AG20443 (cell line): ENCODE measurements at places on chromosomes 4 and X.

DNA sequence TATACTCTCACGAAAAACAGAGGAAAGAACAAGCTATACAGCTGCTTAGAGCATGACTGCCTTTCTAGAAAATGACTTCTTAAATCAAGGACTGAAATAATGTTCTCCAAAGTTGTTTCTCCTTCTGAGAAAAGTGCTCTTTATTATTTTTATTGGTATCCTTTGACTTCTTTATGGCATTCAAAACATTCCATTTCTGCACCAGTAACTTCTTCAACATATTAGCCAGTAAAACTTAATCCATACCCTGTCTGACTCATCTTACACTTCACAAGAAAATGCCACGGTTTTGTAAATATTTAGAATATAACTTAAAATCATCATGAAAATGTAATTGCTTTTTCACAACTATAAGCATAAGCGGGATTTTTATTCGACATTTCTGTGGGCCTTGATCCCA, 180.4 kb downstream of the NR3C2 start:
- no peak for DNase-seq

DNA sequence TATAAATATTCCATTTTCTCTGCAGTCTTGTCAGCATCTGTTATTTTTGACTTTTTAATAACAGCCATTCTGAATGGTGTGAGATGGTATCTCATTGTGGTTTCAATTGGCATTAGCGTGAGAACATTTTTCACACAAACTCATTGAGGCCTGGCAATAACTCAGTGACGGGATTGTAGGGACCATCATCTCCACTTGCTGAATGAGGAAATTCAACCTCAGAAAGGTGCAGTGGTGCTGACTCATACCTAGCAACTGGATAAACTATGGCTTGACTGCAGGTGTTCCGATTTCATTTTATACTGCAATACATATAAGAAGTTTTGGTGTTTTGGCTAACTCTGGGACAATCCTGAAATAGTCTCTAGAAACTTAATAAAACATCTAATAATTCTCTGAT, 88.3 kb upstream of the DDIT4L start:
- no peak for DNase-seq

DNA sequence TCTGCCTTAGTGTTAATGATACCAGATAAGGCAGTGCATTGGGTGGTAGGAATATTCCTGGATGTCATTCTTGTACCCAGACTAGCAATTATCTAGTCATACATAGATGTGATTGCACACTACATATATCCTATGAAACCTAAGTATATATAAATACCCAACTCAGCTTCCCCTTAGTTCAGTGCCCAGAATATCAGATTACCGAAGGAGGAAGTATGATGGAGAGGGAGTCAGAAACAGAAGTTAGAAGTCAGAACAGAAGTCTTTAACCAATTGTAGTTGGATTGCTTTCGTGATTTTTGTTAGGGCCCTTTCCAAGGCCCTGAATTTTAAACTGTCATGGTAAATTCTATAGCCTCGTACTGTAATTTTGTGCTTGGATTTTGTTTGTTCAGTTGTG, 42.9 kb downstream of the MOB1B start:
- DNase-seq: no peak

- no peak for DNase-seq
Observed at GRCh38 chrX:132118358-132118757, 9.5 kb downstream of the FRMD7 start.

- no peak for DNase-seq
Observed at GRCh38 chr4:163384926-163385325, 41.2 kb downstream of the NPY5R start.

GRCh38 chr4:25184056-25184455, 23.8 kb upstream of the SEPSECS start:
- no peak for DNase-seq

DNA sequence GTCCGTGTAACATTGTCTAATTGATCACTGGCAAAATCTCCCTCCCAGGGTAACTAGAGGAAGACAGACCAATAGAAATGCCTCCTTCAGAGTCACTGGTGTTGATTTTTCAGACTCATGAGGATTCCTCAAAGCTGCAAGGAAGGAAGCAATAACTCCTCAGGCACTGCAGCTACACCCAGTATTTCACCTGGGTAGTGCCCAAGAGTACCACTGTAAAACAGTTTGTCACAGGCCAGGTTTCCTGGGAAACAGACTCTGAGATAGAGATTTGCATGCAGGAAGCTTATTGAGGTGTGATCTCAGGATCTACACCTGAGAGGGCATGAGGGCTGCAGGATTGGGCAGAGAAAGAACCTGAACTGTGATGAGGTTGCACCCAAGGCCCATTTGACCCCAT, 240.7 kb upstream of the ATP6AP2 start:
- no peak for DNase-seq

GRCh38 chr4:34047363-34047762, 2197.0 kb downstream of the ARAP2 start:
- no peak for DNase-seq

DNA sequence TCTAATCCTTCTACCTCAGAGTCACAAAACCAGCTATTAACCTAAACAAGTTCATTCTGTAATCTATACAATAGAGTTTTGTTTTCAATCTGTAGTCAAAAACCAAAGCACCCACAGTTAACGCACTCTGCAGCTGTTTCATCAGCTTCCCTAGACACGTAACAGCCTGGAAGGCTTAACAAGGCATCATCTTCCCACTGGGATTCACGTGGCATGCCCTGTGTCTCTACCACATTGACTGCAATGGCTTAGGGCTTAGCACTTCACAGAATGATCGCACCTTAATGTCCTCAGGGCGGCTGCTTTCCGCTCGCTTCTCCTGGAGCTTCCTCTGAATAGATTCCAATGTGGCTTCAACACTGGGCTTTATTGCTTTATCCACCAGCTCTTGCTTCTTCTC, 49.7 kb upstream of the NAP1L5 start:
- DNase-seq: no peak

DNA sequence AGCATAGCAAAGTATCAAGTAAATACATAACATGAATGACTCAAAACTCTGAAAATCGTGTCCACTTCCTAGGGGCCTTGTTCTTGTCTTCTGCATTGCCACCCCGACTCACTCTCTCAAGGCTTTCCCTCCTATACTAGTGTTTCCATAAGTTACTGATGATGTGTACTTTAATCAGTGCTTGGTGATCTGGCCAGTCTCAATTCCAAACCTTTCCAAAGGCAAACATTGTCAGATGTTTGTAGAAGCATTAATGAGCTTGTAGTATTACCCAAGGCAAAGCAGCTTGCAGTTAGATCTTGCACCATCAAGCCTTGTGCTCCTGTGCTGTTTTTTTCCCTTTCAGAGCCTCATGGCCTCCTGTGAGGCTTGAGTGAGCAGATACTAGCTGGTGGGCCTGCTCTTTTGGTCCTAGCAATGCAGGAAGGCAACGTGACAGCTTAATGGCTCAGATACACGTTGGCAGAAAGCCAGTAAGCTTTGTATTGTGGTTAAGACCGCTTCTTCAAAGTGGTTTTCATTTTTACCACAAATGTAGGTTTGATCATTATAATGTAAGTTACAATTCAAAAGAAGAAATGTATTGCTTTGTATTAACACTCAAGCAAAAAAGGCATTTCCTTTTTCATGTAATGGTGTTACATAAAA, 51.8 kb downstream of the RBPJ start:
- DNase-seq: peak; percentile 17

DNA sequence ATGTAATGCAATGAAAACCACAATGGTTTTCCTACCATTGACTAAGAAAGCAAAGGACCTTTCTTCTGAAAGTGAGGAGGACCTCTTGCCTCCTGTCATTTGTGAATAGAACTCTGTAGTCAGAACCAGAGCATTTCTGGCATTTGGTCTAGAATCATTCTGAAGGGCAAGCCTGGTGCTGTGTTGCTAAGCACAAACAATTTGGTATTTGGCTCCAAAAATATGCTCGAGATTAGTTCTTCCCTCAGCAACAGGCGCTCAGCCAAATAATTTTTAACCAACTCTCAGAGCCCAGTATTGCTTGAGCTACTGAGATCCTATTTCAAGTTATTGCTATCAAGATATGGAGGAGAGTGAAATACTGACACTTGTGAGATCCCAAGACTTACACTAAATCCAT, 71.0 kb downstream of the SNCA start:
- DNase-seq: peak; percentile 44

- no peak for DNase-seq
Observed at GRCh38 chr4:84419201-84419600, 79.9 kb downstream of the NKX6-1 start.

- DNase-seq: peak; percentile 75
Observed at GRCh38 chrX:150767475-150768131, 74.4 kb downstream of the MTMR1 start.

DNA sequence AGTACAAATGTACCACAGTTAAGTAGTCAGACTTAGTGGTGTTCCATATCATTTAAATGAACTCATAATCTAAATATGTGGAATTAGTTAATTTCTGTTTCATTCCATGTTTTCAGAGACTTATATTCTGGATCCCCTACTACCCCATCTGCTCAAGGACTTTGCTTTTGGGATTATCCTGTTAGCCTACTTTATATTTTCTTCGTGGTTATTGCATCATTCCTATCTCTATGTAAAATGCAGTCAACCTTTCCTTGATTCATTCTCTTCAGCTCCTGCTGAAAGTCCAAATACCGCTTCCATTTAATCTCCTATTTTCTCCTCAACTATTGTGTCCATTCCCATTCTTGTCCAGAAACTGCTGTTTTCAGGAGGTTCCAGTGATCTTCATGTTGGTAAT, 25.1 kb downstream of the SLC30A9 start:
- DNase-seq: no peak

GRCh38 chr4:35216636-35217035, 1027.7 kb downstream of the ARAP2 start:
- no peak for DNase-seq

- no peak for DNase-seq
Observed at GRCh38 chr4:34845926-34846325, 1398.4 kb downstream of the ARAP2 start.

- peak; percentile 30 for DNase-seq
Observed at GRCh38 chrX:133921764-133922389, 63.5 kb downstream of the GPC3 start.

GRCh38 chrX:117038918-117039440, 576.2 kb upstream of the CT83 start:
- no peak for DNase-seq

GRCh38 chr4:133147286-133147821, 1.7 kb upstream of the PCDH10 start:
- DNase-seq: peak; percentile 8

DNA sequence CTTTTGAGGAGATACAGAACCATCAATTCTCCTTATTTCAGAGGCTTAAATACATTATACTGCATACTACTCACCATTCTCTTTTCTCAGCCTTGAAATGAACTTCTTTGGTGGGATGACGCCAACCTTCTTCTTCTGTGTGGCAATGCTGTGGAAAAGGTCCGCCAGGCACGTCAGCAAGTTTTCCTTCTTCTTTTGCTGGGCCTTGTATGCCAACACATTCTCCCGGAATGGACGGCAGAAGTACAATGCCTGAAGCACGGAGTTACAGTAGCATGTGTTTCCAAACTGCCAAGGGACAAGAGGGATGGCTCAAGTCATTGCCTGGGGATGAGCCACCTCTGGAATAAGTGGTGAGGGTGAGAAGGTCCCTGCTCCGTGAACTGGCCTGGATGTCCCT, 31.2 kb downstream of the USP46 start:
- peak; percentile 35 for DNase-seq

GRCh38 chrX:38409289-38409688, 56.9 kb downstream of the OTC start:
- no peak for DNase-seq

GRCh38 chr4:176302283-176303275, 17.2 kb upstream of the SPCS3 start:
- peak; percentile 64 for DNase-seq

GRCh38 chrX:9873952-9874351, 87.7 kb downstream of the SHROOM2 start:
- peak; percentile 39 for DNase-seq

DNA sequence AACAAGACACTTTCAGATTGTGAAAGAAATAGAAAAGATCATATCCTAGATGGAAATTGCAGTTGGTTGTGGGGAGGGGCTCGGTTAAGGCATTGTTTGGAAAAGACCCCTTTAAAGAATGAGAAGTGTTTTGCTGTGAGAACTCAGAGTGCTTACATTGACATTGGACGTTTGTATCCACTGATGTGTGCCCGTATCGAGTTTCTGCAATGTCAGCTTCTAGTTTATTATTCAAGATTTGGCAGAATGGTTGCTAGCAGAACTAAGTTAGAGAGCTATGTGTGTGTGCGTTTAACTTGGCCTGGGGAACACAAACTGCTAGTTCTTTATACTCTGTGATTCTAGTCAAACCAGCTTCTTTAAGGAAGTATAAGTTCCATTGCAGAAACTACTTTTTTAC, 2702.5 kb downstream of the PCDH7 start:
- DNase-seq: no peak

DNA sequence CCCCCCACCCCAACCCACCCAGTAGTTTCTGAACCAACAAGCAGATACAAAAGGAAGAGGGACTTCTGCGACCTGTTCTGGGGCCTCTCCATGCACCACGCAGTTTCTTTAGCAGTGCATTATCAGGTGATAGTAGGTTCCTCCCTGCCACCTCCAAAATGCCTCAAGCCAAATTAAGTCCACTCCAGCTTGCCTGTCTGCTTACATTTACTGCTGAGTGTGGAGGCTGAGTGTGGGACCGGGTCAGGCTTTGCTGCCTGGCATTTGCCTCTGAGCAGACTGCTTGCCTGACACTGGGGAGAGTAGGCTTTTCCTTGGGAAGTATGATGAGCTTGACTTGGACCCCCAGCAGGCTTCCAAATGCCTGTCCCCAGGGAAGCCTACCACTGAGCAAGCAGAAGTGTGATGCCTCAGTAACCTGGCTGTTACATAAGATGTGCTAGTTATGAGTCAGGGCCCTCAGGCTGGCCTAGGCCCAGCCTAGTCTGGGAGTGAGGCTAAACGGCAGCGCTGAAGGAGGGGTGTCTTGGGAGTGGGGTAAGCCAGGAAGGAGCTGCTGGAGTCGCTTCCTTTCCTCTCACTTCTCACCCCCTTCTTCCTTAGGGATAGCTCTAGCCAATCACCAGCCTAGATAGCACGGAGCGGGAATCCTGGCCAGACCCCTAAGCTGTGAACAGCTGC, 9.0 kb downstream of the TSC22D3 start:
- peak; percentile 57 for DNase-seq

DNA sequence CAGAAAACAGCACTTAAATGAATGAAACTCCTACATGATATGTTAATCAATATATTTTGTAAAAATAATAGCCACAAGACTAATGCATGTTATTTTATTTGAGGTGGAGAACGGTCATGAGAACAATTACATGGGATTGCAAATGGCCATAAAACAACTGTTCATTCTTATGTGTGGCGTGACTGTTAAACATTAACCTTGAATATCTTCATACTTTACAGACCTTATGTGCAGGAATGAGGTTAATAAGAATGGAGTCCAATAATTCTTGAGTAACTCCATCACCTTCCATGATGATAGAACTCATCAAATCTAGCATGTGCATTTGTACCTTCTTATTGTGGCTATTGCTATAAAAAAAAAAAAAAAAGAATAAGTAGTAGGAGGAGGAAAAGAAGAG, 55.3 kb downstream of the PDS5A start:
- DNase-seq: no peak

- no peak for DNase-seq
Observed at GRCh38 chr4:39078829-39079228, 16.8 kb downstream of the KLHL5 start.
